ENCODE measurements at places on chromosomes 5 and 9. TPM values are rescaled to one million over a fixed set of nuclear protein-coding genes. Genes with fewer than 3 reads are reported as not detected.

The GMCL2 gene
- total RNA-seq: not detected

The RBM27 gene
- total RNA-seq: 23.1 TPM

The HAVCR1 gene
- total RNA-seq: not detected

The HACD4 gene
- 1.1 TPM for total RNA-seq
